ENCODE measurements at places on chromosomes 16 and 17. TPM values are rescaled to one million over a fixed set of nuclear protein-coding genes. Genes with fewer than 3 reads are reported as not detected.

DNA sequence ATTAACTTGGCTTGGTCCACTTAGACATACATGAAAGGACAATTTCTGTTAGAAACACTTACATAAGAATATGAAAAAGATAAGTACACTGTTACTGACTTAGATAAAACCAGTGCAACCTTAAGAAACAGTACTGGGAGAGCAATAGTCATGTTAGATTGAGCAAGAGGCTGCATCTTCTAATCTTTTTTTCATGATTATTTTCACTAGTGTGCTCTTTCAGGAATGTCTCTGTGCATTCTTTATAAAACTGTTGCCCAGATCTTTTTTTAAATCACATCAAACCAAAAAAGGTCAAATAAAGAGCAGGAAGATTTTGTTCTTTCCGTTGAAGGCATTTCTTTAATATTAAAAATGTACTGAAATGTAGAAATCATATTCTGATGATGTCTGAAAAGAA, 100.7 kb upstream of the AXIN2 start:
- peak; percentile 89 for DNase-seq

DNA sequence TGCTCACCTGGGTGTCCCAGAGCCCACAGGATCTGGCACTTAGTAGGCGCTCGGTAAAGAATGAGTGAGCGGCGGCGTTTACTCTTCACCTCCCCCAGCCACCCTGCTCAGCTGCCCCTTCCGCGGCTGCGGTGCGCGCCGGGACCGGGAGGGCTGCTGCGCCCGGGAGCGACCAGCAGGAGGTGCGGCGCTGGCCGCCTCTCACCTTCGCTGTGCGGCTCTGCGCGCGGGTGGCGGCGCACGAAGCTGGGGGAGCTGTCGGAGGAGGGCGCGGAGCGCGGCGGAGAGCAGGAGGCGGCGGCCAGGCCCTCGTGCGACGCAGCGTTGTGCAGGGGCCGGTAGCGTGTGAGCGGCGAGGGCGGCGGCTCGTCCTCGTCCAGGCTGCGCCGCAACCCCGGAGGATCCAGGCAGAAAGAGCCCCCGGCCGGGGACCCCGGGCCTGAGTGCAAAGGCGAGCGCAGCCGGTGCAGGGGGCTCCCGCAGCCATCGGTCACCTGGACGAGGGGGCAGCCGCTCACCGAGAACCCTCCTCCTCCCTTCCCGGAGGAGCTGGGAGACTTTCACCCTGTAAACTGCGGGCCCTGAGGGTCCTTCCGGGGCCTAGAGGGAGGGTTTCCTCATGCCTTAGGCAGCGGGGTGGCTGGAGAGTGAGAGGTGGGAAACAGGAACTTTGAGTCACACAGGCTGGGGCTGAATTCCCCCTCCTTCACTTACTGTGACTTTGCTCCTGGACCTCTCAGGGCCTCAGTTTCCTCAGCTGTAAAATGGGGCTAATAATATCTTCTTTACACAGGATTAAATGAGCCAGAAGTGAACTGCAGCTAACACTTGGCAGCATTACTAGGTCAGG, 12.5 kb downstream of the SAMD14 start:
- DNase-seq, result peak; percentile 96

DNA sequence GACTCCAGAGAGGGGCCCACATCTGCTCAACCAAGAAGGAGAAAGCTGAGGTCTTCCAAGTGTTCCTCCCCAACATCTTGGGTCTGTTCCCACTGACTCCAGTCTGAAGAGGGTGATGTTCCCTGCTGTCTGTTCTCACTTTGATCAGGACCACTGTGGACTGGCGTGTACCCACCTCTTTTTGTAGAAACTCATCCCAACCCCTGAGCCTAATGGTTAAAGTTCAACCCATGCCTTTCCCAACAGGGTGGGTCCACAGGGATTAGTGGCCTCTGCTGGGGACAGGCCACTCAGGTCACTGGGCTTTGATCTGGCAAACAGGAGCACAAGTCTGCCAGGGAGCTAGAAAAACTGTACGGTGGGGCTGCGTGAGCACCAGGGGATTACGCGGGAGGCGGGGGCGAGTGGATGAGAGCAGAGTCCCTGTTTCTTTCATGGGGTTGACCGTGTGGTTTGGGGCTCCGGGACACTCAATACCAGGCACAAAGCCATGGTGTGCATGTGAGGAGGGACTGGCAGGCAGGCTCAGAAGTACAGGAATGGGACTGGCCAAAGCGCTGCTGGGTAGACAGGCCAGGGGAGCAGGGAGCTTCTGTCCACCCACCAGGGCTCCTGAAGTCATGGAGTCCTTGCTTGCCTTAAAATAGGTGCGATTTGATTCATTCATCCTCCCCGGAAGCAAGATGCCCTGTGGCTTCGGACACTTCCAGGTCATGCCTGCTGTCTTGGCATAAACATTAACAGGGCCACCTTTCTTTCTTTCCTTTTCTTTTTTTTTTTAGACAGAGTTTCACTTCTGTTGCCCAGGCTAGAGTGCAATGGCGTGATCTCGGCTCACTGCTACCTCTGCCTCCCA, at the start of gene CA5A:
Gene CA5A (minus strand): TSS at position 155 of the 856 bp plus-strand sequence. CDS start 79 bp downstream, at position 76.
- DNase-seq, result no peak

GRCh38 chr16:81861915-81862314, 82.8 kb downstream of the PLCG2 start:
- no peak for DNase-seq

- no peak for DNase-seq
These were observed 325.4 kb downstream of the SEC14L1 start for GRCh38 chr17:77466140-77466539.

MIEN1 gene
- total RNA-seq, result 16.5 TPM

DNA sequence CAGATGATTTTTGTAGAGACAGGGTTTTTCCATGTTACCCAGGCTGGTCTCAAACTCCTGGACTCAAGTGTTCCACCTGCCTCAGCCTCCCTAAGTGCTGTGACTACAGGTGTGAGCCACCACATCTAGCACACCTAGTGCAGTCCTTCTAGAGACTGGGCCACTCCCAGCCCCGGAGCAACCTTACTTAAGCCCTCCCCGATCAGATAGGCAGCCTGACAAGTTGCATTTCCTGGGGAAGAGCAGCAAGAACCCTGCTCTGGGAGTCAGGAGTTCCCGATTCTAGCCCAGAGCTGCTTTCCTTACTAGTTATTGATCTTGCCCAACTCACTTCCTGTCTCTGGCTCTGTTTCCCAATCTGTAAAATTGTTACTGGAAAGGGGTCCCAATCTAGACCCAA, 7.0 kb upstream of the NAGLU start:
- DNase-seq, result no peak
